Activated naive CD4-positive, alpha-beta T cell treated with anti-CD3 and anti-CD28 coated beads for 36 hours (primary cell): ENCODE measurements at places on chromosomes 3 and 15. TPM values are rescaled to one million over a fixed set of nuclear protein-coding genes. Genes with fewer than 3 reads are reported as not detected.

Gene FEZF2
- not detected for total RNA-seq

Gene LRRC15
- total RNA-seq, result not detected

Gene DAZL
- not detected for total RNA-seq

Gene USP13
- total RNA-seq, result 12.1 TPM

Gene TTLL13
- total RNA-seq, result 0.26 TPM

Gene HDDC3
- 49.8 TPM for total RNA-seq

Gene CSTA
- not detected for total RNA-seq

Gene SEMA5B
- not detected for total RNA-seq

Gene ROBO2
- not detected for total RNA-seq

Gene NRG4
- not detected for total RNA-seq

Gene ISG20
- total RNA-seq, result 51.2 TPM

GRCh38 chr3:127835993-127836882 is 13.9 kb upstream of the MGLL start:
- DNase-seq, result no peak

- no peak for DNase-seq
Observed at GRCh38 chr3:134807189-134807588, 12.1 kb downstream of the EPHB1 start.

DNA sequence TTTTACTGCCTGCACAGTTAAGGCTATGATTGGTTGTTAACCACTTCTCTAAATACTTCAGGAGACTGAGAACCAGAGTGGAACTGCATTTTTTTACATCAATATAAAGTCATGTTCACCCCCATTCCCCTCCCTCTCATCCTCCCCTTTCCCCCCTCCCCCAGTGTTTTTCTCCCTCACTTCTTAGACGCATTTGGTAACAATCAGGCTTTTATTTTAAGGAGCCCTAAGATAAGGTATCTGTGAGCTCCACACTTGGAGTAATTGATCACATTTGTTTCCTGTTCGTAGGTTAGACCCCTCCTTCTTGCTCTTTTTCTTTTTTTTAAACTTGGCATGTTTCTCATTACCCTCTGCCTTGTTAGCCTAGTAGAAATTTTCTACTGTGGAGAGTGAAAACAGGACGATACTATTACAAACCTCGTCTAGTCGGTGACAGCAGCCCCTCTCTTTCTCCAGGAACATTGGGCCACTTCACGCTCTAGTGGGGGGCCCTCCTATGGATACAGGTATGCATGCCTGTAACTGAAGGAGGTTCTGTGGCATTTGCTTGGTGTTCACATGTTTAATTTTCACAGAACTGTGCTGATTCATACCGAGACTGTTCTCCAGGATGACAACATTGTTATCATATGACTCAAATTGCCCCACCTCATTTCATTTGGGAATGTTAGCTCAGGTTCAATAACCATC is 314.4 kb downstream of the MECOM start:
- no peak for DNase-seq

GRCh38 chr15:70054366-70054765 is 43.4 kb downstream of the TLE3 start:
- DNase-seq, result no peak

DNA sequence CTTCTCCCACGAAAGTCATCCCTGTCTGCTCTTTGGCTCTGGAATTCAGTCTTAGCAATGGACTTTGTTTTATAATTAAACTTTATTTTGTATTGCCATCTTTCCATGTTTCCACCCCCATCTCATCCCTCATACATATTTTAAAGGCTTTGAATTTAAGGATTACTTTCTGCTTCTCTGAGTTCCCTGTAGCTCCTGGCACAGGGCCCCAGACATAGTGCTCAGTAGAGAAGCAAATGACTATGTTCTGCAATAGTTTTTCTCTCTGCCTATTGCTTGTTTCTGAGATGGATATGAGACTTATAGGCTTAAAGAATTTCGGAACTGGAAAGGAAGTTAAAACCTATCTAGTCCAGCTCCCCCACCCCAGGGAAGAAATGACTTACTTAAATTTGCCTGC is 197.0 kb downstream of the LPP start:
- no peak for DNase-seq

- DNase-seq, result no peak
Observed at GRCh38 chr15:92714077-92714476, 58.5 kb upstream of the FAM174B start.

GRCh38 chr3:73448041-73448440 is 176.7 kb downstream of the PDZRN3 start:
- DNase-seq, result no peak

DNA sequence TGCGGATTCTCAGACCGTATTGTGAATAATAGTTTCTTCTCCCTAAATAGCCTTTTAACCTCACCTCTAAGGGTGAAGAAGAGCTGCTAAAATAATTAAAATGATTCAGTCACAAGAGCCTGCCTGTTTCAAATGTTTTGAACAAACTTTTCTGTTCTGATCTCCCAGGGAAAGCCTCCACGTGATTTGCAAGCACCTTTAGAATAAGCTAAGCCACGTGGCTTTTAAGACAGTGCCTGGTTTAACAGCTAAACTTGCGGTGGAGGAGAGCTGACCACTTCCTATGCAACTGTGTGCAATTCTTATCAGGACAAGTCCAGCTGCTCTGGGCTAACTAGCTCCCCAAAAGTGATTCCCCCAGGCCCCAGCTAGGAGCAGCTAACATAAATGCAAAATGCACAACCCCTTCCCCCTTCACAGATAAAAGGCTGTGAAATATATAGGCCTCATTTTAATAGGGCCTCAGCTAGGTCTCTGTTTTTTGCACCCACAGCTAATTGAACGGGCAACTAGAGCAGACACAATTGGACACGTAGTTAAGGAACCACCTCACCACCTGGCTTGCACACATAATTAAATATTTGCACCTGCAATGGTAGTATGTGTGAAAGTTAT is 401.2 kb upstream of the NR2F2 start:
- DNase-seq, result no peak

GRCh38 chr15:69385831-69386230 is 28.3 kb upstream of the KIF23 start:
- no peak for DNase-seq

GRCh38 chr15:32649342-32649741 is 7.8 kb downstream of the SCG5 start:
- no peak for DNase-seq

GRCh38 chr3:127025456-127025855 is 42.5 kb downstream of the PLXNA1 start:
- no peak for DNase-seq

GRCh38 chr15:50146632-50147031 is 27.6 kb upstream of the ATP8B4 start:
- DNase-seq, result no peak

DNA sequence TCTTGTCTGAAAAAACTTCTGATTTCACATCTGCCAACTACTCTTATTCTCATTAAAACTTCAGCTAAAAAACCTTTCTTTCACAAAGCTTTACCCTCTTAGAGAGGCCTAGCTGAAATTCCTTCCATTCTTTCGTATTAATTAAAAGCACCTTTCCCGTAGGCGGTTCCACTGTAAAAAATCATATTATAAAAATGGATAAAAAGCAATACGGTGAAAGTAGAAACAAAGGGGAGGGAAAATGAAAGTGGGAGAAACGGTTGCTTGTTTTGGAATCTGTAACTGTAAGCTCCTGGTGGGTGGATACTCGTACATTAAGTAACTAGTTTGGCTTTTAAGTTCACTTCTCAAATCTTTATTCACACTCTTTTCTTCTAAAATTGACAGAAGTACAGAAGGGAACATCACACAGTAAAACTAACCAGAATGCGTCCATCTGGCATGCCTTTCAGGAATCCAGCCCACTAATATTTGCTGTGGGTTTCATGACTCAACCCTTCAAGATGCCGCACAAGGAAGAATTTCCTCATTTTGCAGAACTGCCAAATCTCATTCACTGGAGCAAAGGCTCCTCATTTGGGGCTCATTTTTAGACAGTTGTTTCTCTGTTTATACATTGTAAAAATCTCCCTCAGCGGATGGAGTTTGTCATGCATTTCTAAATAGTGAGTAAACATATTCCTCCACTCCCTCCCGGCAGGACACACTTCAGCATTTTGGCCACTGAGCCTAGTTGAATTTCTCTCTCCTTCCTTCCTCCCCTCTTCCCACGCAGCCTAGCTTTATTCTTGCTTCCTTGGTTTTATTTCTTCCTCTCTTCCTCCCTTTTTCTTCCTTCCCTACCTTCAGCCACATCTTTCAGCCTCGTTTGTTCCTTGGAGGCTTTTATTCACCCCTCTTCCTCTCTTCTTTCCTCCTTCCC is 419.5 kb upstream of the NAALADL2 start:
- DNase-seq, result no peak

- DNase-seq, result no peak
Observed at GRCh38 chr15:72873379-72874233, 90.0 kb upstream of the ADPGK start.

DNA sequence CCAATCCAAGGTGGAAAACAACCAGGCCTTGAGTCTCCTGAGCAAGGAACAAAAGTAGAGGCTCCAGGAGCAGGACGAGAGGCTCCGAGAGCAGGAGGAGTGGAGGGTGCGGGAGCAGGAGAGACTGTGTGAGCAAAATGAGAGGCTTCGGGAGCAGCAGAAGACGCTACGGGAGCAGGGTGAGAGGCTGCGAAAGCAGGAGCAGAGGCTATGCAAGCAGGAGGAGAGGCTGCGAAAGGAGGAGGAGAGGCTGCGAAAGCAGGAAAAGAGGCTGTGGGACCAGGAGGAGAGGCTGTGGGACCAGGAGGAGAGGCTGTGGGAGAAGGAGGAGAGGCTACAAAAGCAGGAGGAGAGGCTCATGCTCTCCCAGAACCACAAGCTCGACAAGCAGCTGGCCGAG is 60.3 kb upstream of the UBE2Q2 start:
- DNase-seq, result no peak

GRCh38 chr3:130702985-130703384 is 43.6 kb downstream of the PIK3R4 start:
- DNase-seq, result no peak

DNA sequence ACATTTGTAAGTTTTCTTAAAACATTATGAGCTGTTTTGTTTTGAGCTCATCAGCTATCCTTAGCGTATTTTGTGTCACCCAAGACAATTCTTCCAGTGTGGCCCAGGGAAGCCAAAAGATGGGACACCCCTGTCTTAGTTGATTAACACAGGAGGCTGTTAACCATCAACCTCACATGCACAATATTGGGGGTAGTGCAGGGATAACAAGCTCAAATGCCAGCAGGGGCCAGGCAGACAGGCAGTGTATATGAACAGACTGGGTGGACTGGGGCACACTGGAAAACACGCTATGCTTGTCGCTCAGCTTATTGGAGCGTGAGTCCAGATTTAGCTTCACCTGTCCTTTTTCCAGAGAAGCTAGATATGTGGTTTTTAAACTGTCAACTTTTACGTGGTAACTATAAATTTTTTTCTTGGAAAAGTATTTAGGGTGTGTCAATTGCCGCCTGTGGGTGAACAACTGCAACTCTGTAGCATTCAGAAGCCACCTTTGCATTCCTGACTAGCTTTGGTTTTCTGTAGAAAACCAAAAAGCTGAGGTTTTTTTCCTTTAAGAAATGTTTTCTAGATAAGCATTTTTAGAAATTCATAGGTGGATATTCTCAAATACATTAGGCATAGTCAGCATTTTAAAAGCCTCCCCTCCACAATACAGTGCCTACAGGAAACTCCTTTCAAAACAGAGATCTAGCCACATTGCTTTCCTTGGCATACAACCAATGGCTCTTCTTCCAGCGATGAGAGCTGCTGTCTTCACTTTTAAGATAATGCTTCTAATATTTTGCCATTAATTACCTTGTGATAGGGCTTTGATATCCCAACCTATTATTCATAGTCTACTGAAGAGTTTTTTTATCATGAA is 14.6 kb downstream of the PSMD6 start:
- no peak for DNase-seq

DNA sequence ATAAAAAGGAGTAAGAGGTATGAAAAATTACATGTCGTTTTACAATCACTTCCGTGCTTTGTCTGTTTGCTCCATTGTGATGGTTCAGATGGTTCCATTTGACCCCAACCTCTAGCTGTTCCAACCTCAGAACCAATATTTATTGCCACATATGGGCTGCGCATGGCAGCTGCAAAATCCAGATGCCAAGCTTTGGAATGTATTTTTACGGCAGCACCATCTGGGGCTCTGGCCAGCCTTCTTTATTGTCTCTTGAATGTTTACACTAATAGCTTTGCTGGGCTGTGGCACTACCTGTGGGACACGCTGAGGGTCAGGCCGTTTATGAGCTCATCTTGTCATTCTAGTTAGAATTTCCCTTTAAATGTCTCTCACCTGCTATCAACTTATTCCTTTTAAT is 219.8 kb downstream of the ROBO2 start:
- DNase-seq, result no peak
